SK-N-DZ (cell line): ENCODE measurements at places on chromosomes 5 and 9.
A peak's percentile ranks its signal among the peaks of the same experiment; 100 is the strongest.

- no peak for DNase-seq
Measured at GRCh38 chr9:74479711-74480110, 17.4 kb upstream of the RORB start.

DNA sequence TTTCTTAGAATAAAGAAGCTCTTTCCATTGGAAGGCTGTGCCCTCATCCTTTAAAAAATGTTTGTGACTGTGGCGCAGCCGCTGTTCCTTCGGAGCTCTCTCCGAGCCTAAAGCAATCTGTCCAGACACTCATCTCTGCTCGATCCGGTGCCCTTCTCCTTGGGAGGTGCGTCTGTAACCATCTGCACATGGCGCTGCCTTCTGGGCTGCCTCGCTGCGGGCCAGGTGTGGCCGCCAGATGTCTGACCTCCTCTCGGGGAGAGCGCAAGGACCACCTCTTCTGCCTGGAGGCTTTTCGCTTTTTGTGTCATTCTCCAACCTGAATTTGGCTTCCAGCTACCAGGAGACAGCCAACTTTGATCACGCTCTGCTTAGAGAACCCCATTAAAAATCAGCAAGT, 153.4 kb upstream of the PTCH1 start:
- DNase-seq, result peak; percentile 29

DNA sequence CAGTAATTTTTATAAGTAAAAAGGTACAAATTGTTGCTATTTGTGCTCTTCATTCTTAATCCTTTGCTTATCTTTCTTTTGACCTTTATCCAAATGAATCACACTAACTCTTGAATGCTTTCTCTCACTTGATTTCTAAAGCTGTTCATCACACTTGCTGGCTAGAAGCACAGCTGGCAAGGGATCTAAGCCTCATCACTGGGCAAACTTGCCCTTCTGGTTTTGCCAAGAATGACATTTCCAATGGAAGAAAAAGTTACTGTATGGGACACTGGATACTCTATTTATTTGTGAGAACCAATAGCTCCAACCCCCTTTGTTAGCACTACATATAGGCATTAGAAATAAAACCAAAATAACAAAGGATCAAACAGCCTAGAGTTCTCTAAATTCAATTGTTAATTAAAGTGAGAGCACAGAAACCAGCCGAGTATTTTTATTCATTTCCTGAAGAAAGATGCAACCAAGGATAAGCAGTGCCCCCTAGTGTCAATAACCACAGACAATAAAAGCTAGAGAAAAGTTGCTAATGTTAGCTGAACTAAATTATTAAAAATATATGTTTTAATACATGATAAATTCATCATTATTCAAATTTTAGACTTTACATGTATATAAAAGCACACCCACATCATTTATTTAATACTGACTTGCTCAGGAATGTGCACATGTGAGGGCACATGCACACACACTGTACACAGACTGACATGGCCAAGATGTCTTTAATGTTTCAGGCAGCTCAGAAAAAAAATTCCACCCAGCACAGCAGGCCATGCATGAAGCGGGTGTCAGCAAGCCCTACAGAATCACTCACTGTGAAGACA, 59.8 kb upstream of the POU5F2 start:
- peak; percentile 49 for DNase-seq

DNA sequence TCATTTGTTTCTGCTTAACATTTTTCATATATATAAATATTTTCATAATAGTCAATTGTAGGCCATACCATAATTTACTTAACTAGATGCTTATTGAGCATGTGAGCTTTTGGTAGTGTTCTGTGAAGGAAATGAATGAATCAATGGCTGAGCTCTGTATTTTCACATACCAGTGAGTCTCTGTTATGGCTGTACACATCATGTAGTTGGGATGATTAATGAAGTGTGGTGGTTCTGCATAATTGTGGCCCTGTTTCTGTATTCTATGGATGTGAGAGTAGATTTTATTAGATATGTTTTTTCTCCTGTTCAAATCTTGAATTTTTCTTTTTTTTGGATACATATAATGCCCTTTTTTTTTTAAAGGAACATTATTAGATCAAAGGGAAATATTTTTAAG, 56.2 kb downstream of the CTNNA1 start:
- no peak for DNase-seq

DNA sequence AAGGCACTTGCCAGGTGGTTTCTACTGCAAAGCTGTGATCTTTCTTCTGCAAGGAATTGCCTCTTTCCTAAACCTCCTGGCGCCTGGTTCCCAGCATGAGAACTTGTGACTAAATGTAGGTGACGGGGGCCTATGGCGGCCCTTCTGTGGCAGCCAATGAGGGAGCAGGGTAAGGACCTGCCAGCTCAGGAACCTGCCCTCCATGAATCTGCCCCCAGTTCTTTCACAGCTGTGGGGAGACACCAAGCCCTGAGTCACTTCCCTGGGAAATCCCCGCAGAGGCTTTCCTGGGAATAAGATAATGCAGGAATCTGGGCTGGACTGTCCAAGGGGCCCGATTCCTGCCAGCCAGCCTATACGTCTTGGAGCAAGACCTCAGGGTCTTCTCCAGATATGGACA, 56.7 kb upstream of the CTNNA1 start:
- DNase-seq, result no peak

DNA sequence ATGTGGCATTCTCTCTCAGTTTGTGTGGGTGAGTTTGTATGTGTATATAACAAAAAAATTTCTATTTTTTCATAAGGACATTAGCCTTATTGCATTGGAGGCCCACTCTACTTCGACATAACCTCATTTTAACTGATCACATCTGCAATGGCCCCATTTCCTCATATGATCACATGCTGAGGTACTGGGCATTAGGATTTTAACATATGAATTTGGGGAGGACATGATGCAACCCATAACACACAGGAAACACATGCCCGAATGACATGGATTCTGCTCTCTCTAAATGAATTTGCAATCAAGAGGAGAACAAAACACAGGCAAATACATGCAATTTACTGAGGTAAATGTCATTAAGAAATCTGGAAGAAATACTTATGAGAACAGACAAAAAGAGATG, 92.1 kb upstream of the COX7C start:
- no peak for DNase-seq

DNA sequence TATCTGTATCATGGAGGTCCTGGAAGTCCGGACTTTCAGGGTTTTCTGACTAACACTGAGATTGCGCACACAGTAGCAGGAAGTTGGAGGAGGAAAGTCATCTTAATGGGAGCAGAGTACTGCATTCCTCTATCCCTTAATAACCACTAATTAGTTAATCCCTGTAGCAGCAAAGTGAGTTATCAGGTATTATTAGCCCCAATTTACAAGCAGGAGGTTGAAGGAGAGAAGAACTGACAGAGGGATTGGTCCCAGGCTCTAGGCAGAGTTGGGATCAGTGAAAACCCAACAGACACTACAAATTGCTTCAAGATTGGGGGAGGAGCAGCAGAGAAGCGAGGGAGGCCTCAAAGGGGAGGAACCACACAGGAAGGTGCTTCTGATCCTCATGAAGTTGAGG, 74.5 kb upstream of the XPA start:
- DNase-seq, result no peak

DNA sequence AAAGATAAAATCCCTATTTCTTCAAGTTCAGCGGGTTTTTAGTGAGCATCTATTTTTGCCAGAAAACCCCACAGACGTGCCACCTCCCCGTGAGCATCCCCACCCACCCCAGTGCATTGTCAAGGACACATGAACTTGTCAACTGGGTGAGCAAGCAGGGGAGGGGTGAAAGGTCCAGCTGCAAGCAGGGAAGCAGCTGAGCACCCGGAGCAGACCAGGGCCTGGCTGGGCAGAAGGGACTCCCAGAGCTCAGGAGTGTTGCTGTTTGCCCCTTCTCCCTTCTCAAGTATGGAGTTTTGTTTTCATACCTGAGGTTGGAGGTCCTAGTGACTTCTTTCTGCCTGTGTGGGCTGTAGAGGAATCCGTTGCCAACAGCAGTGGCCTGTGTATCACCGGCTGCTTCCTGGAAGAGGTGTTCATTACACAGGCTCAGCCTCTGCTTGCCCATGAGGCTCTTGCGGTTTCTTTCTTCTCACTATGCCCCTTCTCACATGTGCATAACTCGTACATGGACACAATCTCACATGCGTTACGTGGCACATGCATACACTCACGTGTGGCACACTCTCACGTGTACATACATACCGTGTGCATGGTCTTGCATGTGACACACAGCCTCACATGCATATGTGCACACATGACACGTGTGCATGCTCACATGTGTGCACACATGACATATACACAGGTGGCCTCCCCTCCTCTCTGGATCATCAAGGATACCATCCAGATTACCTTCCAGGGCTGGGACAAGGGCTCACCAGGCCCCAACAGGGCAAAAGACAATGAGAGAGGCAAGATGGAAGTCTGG, 126.7 kb downstream of the MVB12B start:
- DNase-seq, result no peak

DNA sequence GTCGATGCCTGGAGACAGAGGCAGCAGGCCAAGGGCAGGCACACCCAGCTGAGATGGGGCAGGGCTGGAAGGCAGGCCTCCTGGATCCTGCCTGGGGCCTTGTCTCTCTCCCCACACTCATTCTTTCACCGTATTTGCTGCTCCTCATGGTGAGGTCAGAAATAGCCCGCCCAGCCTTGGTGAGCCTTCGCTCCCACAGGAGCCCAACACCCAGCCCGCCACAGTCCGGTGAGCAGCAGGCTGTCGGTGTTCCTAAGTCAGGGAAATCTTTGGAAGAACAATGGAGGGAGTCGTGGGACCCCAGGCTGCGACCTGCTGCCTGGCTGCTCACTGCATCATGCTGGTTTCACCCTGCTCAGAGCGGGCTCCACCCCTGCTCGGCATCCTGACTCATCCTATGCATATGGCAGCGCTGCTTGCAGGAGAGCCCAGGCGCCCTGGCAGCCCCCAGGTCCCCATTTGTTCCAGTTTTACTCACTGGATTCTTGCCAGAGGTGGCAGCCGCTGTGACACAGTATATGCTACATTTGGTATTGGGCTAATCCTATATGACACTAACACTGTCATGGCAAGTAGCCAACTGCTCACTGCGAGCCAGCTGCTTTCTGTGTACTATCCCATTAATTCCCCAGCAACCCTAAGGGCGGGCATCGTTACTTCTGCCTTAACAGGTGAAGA, 53.2 kb upstream of the NCS1 start:
- DNase-seq, result no peak

GRCh38 chr5:388266-389196, 54.4 kb upstream of the EXOC3 start:
- no peak for DNase-seq

DNA sequence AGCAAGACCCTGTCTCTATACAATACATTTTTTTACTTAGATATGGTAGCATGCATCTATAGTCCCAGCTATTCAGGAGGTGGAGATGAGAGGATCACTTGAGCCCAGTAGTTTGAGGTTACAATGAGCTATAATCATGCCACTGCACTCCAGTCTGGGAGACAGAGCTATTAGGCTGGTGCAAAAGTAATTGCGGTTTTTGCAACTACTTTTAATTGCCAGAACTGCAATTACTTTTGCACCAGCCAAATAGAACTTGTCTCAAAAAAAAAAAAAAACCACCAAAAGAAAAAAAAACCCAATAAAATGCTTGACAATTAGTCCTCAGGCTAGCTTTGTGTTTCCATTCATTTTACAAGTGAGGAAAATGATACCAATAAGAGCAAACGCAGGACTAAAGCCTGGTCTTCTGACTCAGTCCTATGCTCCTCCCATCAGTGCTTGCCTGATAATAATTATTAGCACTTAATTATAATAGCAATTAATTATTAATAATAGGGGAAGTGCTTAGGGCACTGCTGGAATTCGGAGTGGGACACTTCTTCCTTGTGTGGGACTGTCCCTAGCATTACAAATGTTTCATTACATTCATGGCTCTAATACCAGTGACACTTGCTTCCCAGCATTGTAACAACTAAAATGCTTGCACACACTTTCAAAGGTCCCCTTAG, 73.1 kb upstream of the TAF1L start:
- DNase-seq, result no peak

DNA sequence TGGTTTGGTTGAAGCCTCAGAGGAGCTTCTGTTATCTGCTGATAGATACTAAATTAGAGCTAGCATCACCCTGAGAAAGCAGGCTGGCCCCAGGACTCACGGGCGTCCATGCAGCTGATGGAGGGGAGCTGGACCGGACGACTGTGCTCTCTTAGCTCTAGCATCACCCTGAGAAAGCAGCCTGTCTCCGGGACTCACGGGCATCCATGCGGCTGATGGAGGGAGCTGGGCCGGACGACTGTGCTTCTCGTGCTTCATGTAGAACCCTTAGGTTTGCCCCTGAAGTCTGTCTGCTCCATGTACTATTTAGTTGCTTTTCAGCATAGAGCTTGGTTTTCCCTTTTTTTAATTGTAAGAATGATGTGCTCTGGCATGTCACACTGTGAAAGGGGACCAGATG, 16.3 kb upstream of the LTC4S start:
- DNase-seq, result no peak

GRCh38 chr5:113804264-113804663, 290.8 kb downstream of the YTHDC2 start:
- DNase-seq, result no peak

DNA sequence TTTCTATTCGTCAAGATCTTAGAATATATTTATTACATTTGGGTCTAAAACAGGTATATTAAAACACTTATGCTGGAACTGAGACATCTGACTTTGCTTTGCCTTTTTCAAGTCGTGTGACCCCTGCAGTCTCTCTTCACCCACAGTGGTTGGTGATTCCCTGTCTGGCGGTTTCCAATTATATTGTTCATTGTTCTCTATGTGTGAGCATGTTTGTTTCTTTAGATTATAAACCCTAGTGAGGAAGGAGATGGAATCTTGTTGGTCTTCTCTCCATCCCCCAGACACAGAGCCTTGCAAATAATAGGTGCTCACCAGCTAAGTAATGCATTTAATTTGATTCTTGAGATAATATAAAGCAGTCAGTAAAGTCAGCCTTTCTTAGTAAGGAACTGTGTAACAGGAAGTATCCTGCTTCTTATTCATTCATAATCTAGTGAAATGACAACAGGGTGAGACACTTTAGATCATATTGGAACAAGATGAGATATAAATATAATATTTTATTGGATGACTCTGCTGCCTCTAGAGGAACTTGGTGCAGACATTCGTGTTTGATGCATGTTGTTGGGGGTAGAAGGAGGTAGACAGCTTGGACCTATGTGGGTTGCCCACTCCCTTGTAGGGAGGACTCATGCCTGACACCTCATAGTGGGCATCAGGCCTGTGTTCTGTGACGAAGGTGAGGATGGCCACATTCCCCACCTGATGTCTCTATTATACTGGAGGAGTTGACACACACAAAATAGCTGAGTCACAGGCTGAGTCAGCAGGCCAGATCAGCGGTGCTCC, 88.1 kb downstream of the FGF1 start:
- DNase-seq, result no peak

DNA sequence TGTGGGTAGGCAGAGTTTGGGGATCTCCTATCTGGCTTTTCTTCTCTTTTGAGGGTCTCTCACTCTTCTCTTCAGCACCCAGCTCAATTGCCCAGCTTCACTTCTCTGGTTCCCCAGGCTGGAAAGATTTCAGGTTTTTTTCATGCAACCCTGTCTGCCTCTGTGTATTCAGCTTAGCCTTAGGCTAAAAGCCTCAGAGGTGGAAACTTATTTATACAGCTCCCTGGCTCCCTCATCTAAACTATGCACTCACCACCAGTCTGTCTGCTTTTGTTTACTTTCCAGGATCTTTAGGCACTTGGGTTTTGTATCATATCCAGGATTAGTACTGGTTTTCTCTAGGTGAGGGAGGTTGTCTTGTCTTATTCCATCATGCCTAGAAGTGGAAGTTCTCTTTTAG, 540.2 kb upstream of the TRPC7 start:
- no peak for DNase-seq
